ENCODE measurements at places on chromosomes 3 and 15.

GRCh38 chr15:65323071-65323511 is 18.6 kb downstream of the RNU5B-1 start:
- no peaks in the 10 kb centered on the region for H3K4me1 ChIP-seq
- no peaks in the 10 kb centered on the region for H3K27me3 ChIP-seq
- no peaks in the 10 kb centered on the region for H3K36me3 ChIP-seq
- no peak overlapping the region for H3K4me3 ChIP-seq
- no peak for DNase-seq

GRCh38 chr15:60124460-60125070 is 120.5 kb downstream of the FOXB1 start:
- H3K36me3 ChIP-seq: no peaks in the 10 kb centered on the region
- H3K4me1 ChIP-seq: peaks cover 15% of the 10 kb centered on the region
- H3K27me3 ChIP-seq: no peaks in the 10 kb centered on the region
- H3K4me3 ChIP-seq: no peak overlapping the region

GRCh38 chr3:166190360-166190759 is 353.1 kb upstream of the BCHE start:
- H3K27ac ChIP-seq: no peak overlapping the region
- no peaks in the 10 kb centered on the region for H3K36me3 ChIP-seq
- H3K4me1 ChIP-seq: no peaks in the 10 kb centered on the region
- no peaks in the 10 kb centered on the region for H3K27me3 ChIP-seq

DNA sequence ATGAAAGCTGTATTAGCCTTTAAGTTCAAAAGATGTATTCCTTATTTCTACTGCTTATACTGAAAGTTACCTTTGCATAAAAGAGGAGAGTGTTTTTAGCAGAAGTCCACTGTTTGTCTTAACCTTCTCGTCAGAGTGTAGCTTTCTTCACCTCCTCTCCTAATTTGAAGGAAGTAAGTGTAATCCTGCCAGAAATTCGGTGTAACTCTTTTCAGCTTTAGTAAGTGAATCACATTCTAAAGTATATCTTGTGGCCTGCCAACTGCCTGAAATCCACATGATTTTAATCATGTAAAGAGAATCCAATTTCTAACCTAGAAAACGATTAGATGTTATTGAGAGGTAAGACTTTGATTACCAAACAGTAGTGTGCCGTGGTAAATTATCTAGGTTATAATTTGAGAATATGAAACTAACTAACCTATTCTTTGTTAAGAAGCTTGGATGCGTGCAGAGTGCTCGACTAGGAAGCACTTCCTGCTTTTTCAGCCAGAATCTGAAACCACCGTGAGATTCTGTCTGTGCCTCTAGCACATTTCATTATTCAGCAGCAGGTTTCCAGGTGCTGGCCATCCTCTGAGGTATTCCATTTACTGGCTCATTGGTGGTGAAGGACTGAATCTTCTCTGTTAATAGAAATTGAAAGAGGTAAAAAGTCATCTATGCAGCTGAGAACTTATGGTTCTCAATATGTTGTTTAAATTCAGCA is 7.5 kb downstream of the GYG1 start:
- H3K4me1 ChIP-seq: peaks cover 10% of the 10 kb centered on the region
- no peaks in the 10 kb centered on the region for H3K27me3 ChIP-seq
- no peak overlapping the region for H3K4me3 ChIP-seq
- no peak for DNase-seq

- H3K27me3 ChIP-seq: no peaks in the 10 kb centered on the region
- H3K27ac ChIP-seq: no peak overlapping the region
- DNase-seq: no peak
Observed at GRCh38 chr3:143122608-143123352, 3.2 kb downstream of the CHST2 start.

- H3K27ac ChIP-seq: no peak overlapping the region
- no peak for DNase-seq
- no peak overlapping the region for H3K4me3 ChIP-seq
- H3K36me3 ChIP-seq: no peaks in the 10 kb centered on the region
- H3K4me1 ChIP-seq: no peaks in the 10 kb centered on the region
- H3K27me3 ChIP-seq: no peaks in the 10 kb centered on the region
Observed at GRCh38 chr15:33031324-33031821, 163.1 kb downstream of the FMN1 start.

- H3K4me1 ChIP-seq: no peaks in the 10 kb centered on the region
- H3K36me3 ChIP-seq: no peaks in the 10 kb centered on the region
- no peaks in the 10 kb centered on the region for H3K27me3 ChIP-seq
- H3K4me3 ChIP-seq: no peak overlapping the region
- H3K27ac ChIP-seq: no peak overlapping the region
Observed at GRCh38 chr3:119819806-119820205, 37.9 kb downstream of the NR1I2 start.

- H3K27me3 ChIP-seq: no peaks in the 10 kb centered on the region
- no peaks in the 10 kb centered on the region for H3K36me3 ChIP-seq
- no peak overlapping the region for H3K4me3 ChIP-seq
- H3K4me1 ChIP-seq: no peaks in the 10 kb centered on the region
- no peak for DNase-seq
Observed at GRCh38 chr15:38294126-38294525, 41.5 kb downstream of the SPRED1 start.

GRCh38 chr3:195162033-195162669 is 108.8 kb downstream of the XXYLT1 start:
- peak; percentile 13 for DNase-seq
- H3K27me3 ChIP-seq: no peaks in the 10 kb centered on the region
- H3K27ac ChIP-seq: peak overlapping the region; percentile 6
- no peak overlapping the region for H3K4me3 ChIP-seq
- no peaks in the 10 kb centered on the region for H3K36me3 ChIP-seq

GRCh38 chr15:60062826-60063225 is 58.7 kb downstream of the FOXB1 start:
- H3K27me3 ChIP-seq: no peaks in the 10 kb centered on the region
- H3K4me3 ChIP-seq: no peak overlapping the region
- H3K27ac ChIP-seq: no peak overlapping the region
- DNase-seq: no peak
- H3K4me1 ChIP-seq: no peaks in the 10 kb centered on the region

DNA sequence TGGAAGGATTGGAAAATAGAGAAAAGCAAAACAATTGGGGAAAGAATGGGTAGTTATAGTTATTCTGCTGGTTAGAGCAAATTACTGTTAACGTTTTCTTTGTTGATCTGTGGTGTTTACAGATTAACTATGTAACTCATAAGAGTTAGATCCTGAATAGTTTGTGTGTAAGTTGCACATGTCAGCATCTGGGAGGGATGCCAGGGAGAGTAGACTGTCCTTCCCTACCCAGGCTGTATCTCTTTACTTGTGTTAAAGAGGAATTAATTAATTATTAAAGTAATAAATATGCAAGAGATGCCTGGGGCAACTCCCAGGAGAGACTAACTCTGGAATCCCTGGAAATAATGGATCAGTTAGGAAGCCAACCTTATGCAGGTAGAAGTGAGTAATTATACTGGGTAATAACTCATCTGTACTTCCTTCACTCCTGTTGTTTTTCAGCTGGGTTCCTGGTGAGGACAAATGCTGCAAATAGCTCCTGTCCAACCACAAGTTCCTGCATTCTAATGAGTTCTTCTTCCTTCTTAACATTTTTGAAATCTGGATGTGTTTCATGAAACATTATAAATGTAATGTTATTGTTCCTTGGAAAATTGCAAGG is 18.9 kb downstream of the GHRL start:
- H3K4me3 ChIP-seq: no peak overlapping the region
- no peak overlapping the region for H3K27ac ChIP-seq
- DNase-seq: no peak
- H3K27me3 ChIP-seq: no peaks in the 10 kb centered on the region
- peaks cover 32% of the 10 kb centered on the region for H3K4me1 ChIP-seq
- peaks cover 41% of the 10 kb centered on the region for H3K36me3 ChIP-seq

- no peaks in the 10 kb centered on the region for H3K27me3 ChIP-seq
- no peak for DNase-seq
- H3K4me3 ChIP-seq: no peak overlapping the region
- no peak overlapping the region for H3K27ac ChIP-seq
- no peaks in the 10 kb centered on the region for H3K36me3 ChIP-seq
- H3K4me1 ChIP-seq: no peaks in the 10 kb centered on the region
Observed at GRCh38 chr3:47343471-47343971, 37.3 kb upstream of the PTPN23 start.

GRCh38 chr3:129228891-129229585 is 20.4 kb upstream of the COPG1 start:
- no peaks in the 10 kb centered on the region for H3K27me3 ChIP-seq
- H3K4me3 ChIP-seq: no peak overlapping the region
- no peak for DNase-seq
- H3K36me3 ChIP-seq: no peaks in the 10 kb centered on the region

GRCh38 chr3:195900436-195901355 is 7.7 kb downstream of the TNK2 start:
- no peaks in the 10 kb centered on the region for H3K27me3 ChIP-seq
- peak overlapping the region; percentile 15 for H3K4me3 ChIP-seq
- DNase-seq: no peak
- H3K27ac ChIP-seq: no peak overlapping the region
- H3K36me3 ChIP-seq: no peaks in the 10 kb centered on the region

DNA sequence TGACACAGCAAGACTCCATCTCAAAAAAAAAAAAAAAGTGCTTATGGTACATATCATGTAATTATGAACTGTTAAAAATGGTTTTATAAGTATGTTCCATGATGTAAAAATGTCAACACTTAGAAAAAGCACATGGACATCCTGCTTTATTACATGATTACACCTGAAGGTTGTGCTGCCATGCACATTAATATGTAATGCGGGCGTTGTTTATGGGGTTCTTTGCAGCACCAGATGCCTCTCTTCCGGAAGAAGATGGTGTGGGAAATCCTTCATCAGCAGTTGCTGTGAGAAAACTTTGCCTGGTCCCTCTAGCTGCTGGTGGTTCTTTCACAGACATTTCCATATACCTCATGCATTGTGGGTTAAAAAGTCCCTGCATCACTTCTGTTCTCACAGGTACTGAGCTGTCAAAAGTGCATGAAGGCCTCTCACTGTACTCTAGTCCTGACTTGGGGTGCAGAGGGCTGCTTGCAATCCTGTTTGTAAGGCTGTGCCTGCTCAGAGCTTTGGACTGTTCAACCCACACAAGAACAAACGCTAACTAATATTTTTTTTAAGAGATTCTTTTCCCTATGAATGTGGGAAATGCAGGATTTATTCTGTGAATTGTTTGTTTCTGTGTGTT is 43.6 kb downstream of the SENP2 start:
- peaks cover 8% of the 10 kb centered on the region for H3K36me3 ChIP-seq
- no peak overlapping the region for H3K4me3 ChIP-seq
- DNase-seq: no peak
- H3K27ac ChIP-seq: no peak overlapping the region
- H3K27me3 ChIP-seq: no peaks in the 10 kb centered on the region

GRCh38 chr3:80785475-80785874 is 976.0 kb downstream of the GBE1 start:
- H3K4me1 ChIP-seq: no peaks in the 10 kb centered on the region
- no peak overlapping the region for H3K27ac ChIP-seq
- no peaks in the 10 kb centered on the region for H3K27me3 ChIP-seq

- H3K36me3 ChIP-seq: no peaks in the 10 kb centered on the region
- H3K27ac ChIP-seq: no peak overlapping the region
- H3K4me3 ChIP-seq: no peak overlapping the region
- no peaks in the 10 kb centered on the region for H3K4me1 ChIP-seq
Observed at GRCh38 chr15:93420050-93420452, 331.0 kb upstream of the RGMA start.

DNA sequence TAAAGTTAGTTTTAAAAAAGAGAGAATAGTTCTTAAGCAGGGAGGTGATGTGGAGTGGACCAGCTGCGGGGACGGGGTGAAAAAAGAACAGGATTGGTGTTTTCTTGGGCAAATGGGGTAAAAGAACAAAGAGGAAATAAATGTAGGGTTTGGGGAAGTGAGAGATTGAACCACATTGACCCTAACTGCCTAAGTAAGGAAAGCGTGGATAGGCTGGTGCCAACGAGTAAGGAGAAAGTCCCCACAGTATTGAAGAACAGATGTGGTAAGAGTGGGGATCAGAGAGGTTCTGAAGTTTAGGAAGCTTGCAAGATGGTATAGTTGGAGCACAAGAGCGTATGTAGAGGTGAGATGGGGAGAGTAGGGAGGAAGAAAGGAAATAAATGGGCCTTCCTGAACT is 17.0 kb downstream of the IREB2 start:
- no peaks in the 10 kb centered on the region for H3K36me3 ChIP-seq
- no peaks in the 10 kb centered on the region for H3K27me3 ChIP-seq
- peak overlapping the region; percentile 7 for H3K27ac ChIP-seq
- DNase-seq: no peak

Measured in CD8-positive, alpha-beta memory T cell (primary cell).